ENCODE measurements at places on chromosomes 16 and 17. TPM values are rescaled to one million over a fixed set of nuclear protein-coding genes. Genes with fewer than 3 reads are reported as not detected.

Gene MYL11
- total RNA-seq, result 1.2 TPM

Gene ORAI3
- 8.7 TPM for total RNA-seq

Gene TXNDC11
- total RNA-seq, result 13.8 TPM

Gene KRTAP9-8
- not detected for total RNA-seq

DNA sequence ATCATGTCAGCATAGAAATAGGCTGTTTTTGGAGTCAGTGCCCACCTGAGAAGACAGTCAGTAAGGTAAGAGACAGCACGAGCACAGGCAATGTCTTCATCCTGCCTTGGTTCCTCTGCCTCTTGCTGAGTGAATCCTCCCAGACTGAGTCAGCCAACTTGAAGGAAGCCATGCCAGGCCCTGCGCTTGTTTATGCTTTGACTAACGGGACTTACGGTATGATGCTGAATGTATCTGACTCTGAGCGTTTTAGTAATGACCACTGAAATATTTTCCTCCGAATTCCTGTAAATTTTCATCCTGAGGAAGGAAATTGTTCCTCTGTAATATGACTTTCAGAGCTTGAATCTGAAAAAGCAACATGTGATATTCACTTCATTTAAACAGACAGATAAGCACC is 18.0 kb downstream of the C17orf67 start:
- H3K27me3 ChIP-seq, result no peaks in the 10 kb centered on the region
- H3K27ac ChIP-seq, result no peak overlapping the region
- H3K36me3 ChIP-seq, result no peaks in the 10 kb centered on the region
- no peaks in the 10 kb centered on the region for H3K4me1 ChIP-seq

DNA sequence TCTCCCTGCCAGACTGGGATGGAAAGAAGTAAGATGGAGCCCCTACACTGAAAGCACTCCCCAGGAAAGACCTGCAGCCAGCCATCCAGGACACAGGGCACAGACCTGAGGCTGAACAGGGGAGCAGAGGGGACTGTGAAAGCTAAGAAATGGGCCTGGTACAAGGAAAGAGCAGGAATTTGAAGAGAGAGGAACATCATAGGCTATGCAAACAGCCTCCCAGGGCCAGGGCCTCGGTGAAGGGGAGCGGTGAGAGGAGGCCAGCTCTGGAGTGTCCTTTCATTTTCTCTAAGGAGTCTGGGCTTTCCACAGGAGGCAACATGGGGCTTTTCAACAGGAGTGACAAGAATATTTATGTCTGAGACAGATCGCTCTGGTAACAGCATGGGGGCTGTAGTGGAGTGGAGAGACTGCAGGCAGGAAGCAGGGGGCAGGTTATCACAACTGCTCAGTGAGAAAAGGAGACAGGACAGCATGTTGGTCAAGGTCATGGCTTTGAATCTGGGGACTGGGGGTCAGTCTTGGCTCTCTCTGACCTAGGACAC is 50.1 kb downstream of the TOM1L2 start:
- DNase-seq, result no peak
- H3K27ac ChIP-seq, result peak overlapping the region; percentile 57
- no peaks in the 10 kb centered on the region for H3K27me3 ChIP-seq
- peaks cover 18% of the 10 kb centered on the region for H3K4me1 ChIP-seq
- H3K4me3 ChIP-seq, result no peak overlapping the region

DNA sequence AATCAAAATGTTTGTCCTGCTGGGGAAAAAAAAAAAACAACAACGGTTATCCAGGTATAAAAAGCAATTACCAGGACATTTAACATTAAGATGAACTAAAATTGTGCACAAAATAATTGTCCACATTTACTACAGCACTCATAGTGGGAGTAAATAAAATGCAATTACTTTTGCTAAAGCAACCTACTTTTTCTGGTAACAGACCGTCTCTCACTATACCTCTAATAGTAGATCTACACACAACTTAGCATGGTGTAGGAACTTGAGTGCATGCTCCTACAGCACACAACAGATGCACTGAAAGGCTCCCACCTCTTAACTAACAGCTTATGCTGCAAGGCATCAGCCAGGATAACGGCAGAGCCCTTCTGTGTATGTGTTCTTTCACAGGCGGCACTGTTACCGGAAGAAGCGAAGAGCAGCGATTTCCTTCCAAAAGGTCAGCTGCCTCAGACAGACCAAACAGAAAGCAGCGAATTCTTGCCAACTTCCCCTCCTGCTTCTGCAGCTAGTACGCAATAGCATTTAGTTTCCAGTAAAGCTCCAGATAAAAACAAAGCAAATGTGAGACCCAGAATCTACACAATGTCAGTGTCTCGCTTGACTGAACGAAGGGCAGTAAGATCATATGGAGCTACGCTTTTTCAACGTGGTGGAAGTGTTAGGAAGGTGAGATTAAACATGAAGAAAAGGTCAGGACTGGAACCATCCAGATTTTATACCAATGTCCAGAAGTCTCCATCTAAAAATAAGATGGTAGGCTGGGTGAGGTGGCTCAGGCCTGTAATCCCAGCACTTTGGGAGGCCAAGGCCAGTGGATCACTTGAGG is 27.6 kb downstream of the STAT5B start:
- H3K4me1 ChIP-seq, result peaks cover 3% of the 10 kb centered on the region
- H3K36me3 ChIP-seq, result no peaks in the 10 kb centered on the region

GRCh38 chr17:40352237-40352778 is 12.2 kb downstream of the GJD3 start:
- H3K4me3 ChIP-seq, result no peak overlapping the region
- H3K27me3 ChIP-seq, result peaks cover 22% of the 10 kb centered on the region
- H3K27ac ChIP-seq, result no peak overlapping the region

DNA sequence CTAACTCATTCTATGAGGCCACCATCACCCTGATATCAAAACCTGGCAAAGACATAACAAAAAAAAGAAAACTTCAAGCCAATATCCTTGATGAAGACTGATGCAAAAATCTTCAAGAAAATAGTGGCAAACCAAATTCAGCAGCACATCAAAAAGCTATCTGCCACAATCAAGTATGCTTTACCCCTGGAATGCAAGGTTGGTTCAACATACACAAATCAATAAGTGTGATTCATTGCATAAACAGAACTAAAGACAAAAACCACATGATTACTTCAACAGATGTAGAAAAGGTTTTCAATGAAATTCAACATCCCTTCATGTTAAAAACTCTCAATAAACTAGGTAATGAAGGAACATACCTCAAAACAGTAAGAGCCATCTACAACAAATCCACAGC is 48.4 kb downstream of the CMC2 start:
- no peak overlapping the region for H3K27ac ChIP-seq
- no peaks in the 10 kb centered on the region for H3K4me1 ChIP-seq

- no peak overlapping the region for H3K27ac ChIP-seq
- no peaks in the 10 kb centered on the region for H3K36me3 ChIP-seq
- DNase-seq, result no peak
- no peak overlapping the region for H3K4me3 ChIP-seq
Observed at GRCh38 chr17:48484256-48484655, 46.6 kb downstream of the HOXB1 start.

- no peaks in the 10 kb centered on the region for H3K36me3 ChIP-seq
- H3K27ac ChIP-seq, result no peak overlapping the region
- H3K27me3 ChIP-seq, result no peaks in the 10 kb centered on the region
- no peak overlapping the region for H3K4me3 ChIP-seq
- DNase-seq, result no peak
- peaks cover 13% of the 10 kb centered on the region for H3K4me1 ChIP-seq
Observed at GRCh38 chr17:33640629-33641028, 347.5 kb upstream of the ASIC2 start.

DNA sequence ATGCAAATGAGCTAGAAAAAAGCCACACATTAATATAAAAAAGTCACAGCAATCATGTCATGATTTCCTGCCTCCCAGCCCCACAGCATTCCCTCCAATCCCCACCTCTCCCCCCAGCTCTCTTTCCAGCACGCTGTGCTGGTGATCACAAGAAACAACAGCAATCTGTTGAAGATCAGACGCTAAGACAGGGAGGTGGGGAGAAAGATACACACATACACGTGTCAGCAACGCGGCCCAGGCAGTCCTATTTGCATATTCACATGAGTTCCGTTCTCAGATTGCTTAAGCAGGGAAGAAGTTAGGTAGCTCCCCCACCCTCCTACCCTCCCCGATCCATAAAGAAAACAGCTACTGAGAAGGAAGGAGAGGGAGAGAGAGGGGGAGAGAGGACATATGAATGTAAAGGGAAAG is 405.5 kb upstream of the PSMD7 start:
- no peaks in the 10 kb centered on the region for H3K36me3 ChIP-seq
- DNase-seq, result peak; percentile 49
- no peak overlapping the region for H3K27ac ChIP-seq
- H3K4me3 ChIP-seq, result peak overlapping the region; percentile 61

DNA sequence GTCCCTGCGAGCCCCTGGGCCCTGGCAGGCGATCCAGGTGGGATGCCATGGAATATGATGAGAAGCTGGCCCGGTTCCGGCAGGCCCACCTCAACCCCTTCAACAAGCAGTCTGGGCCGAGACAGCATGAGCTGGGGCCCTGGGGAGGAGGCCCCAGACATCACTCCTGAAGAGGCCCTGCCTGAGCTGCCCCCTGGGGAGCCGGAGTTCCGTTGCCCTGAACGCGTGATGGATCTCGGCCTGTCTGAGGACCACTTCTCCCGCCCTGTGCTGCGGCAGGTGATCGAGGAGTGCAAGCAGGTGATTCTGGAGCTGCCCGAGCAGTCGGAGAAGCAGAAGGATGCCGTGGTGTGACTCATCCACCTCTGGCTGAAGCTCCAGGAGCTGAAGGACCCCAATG is 33.1 kb downstream of the CDRT15L2 start:
- no peaks in the 10 kb centered on the region for H3K36me3 ChIP-seq
- no peak overlapping the region for H3K4me3 ChIP-seq
- no peaks in the 10 kb centered on the region for H3K27me3 ChIP-seq
- no peak overlapping the region for H3K27ac ChIP-seq
- H3K4me1 ChIP-seq, result no peaks in the 10 kb centered on the region

DNA sequence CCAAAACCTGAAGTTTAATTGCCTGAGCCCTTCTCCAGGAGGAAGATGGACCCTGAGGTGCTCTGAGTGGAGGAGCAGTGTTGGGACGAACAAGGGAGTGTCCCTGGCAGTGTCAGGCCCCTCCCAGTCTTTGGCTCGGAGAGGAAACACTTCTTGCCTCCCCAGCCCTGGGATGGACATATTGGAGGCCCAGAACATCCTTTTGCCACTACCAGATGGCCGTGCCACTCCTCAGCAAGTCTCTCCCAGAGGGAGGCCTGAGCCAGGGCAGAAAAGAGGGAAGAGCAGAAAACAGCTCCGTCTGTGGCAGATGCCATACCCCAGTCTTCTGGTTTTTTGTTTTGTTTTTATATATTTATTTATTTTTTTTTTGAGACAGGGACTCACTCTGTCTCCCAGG is 91.5 kb upstream of the CRHR1 start:
- H3K4me3 ChIP-seq, result no peak overlapping the region
- peaks cover 5% of the 10 kb centered on the region for H3K27me3 ChIP-seq
- no peak for DNase-seq
- H3K36me3 ChIP-seq, result no peaks in the 10 kb centered on the region
- H3K4me1 ChIP-seq, result no peaks in the 10 kb centered on the region
- H3K27ac ChIP-seq, result no peak overlapping the region

GRCh38 chr16:15608398-15609285 is 34.3 kb downstream of the MARF1 start:
- no peak for DNase-seq
- H3K4me1 ChIP-seq, result no peaks in the 10 kb centered on the region
- no peaks in the 10 kb centered on the region for H3K27me3 ChIP-seq
- H3K27ac ChIP-seq, result no peak overlapping the region
